ENCODE measurements at places on chromosomes 13 and 19.

GRCh38 chr19:4328243-4328990, 10.2 kb downstream of the STAP2 start:
- no peak for DNase-seq

GRCh38 chr19:32129141-32129540, 216.3 kb upstream of the ZNF507 start:
- DNase-seq: no peak

DNA sequence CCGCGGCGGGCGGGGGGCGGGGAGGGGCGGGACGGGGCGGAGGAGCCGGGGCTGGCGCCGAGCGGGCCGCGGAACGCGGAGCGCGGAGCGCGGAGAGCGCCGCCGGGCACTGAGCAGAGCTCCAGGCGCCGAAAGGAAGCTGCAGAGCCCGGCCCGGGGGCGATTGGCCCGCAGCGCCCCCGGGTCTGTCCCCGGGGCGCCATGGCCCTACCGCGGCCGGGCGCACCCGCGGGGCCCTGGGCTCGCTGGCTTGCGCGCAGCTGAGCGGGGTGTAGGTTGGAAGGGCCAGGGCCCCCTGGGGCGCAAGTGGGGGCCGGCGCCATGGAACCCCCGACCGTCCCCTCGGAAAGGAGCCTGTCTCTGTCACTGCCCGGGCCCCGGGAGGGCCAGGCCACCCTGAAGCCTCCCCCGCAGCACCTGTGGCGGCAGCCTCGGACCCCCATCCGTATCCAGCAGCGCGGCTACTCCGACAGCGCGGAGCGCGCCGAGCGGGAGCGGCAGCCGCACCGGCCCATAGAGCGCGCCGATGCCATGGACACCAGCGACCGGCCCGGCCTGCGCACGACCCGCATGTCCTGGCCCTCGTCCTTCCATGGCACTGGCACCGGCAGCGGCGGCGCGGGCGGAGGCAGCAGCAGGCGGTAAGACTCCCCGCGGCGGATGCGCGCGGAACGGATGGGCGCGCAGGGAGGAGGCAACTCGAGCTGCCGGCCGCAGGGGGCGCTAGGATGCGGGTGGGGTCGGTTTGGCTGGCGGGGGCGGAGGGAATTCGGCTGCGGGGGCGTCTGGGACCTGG, at the start of gene PDE4A:
Gene PDE4A (plus strand): TSS at position 95 of the 796 bp plus-strand sequence. CDS start 227 bp downstream, at position 322.
- DNase-seq: no peak

- no peak for DNase-seq
These were observed 55.7 kb upstream of the ABCC4 start for GRCh38 chr13:95356916-95357315.

GRCh38 chr13:112741185-112741755, 51.4 kb downstream of the ATP11A start:
- no peak for DNase-seq

- DNase-seq: no peak
These were observed 3.5 kb downstream of the LYPD5 start for GRCh38 chr19:43798546-43799409.

DNA sequence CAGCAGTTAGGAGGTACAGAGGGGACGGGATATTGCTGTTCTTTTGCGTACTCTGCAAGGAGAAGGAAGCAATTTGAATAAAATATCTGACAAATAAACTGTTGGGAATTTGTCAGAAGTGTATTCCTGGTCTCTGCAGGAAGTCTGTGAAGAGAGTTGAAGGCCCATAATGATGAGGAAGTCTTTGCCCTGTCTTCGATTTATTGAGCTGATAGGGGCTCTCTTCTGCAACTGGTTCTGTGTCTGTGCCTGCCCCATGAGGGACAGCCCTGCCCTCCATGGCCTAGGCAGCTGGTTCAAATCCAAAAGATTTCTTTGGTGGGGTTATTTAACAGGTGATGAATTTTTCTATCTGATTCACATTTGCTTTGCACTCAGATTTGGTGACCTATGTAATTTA, 339.7 kb upstream of the EDNRB start:
- DNase-seq: no peak

DNA sequence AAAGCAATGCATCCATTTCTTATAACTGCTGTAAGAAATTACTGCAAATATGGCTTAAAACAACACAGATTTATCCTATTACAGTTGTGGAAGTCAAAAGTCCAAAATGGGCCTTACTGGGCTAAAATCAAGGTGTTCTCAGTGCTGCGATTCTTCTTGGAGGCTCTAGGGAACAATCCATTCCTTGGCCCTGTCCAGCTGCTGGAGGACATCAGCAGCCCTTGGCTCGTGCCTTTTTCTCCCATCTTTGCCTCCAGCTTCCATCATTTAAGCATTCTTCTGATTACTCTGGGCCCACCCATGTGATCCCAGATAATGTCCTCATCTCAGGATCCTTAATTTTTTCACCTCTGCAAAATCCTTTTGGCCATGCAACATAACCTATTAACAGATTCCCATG, 607.1 kb downstream of the DCT start:
- DNase-seq: no peak

GRCh38 chr19:2026770-2027169, 11.3 kb upstream of the BTBD2 start:
- DNase-seq: no peak

GRCh38 chr19:35963514-35963913, 27.3 kb downstream of the LRFN3 start:
- DNase-seq: no peak

GRCh38 chr19:40543029-40543597, 33.6 kb upstream of the SHKBP1 start:
- DNase-seq: no peak

DNA sequence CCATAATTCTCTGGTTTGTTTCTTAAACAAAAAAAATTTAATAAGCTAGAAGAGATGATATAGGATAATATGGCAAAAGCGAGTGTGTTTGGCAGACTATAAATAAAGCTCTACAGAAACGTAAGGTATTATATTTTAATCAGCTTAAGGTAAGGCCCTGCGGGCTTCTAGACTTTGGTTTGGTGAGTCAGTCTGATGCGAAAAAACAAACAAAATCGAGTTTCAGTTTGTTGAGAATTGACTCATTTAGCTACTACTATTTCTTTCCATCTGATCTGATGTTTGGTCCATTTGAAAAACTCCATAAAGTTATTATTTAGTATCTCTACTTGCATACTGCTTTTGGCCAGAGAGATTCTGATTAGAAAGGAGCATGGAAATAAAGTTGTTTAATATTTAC, 138.0 kb downstream of the MIPEP start:
- no peak for DNase-seq

DNA sequence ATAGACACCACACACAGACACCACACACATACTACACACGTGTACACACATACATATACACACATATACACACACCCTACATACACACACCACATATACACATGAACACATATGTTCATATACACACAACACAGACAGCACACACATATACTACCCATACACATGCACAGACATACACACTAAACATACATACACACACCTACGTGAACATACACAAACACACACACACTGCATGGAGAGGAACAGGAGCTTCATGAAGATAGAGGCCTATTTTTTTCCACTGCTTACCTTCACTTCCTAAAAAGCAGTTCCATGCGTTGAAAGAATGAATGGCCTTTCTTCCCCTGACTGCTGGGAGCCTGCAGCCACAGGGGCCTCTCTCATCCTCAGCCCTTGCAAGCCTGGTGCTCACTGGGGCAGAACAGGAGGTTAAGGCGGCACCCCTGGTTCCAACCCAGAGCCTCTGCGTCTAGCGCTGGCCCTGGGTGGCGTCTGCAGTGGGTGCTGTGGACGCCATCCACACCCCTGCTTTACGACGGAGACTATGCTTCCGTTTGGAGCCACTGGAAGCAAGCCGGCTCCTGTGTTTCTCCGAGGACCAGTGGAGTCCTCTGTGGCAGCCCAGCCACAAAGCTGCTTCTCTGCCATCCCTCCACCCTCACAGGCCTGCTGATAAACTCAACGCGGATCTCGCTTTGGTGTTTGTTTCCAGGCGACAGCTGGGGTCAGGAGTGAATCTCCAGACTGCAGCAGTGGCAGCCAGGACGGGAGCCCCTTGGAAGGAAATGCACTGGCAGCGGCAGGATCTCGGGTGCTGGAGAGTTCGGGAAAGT, 1.9 kb upstream of the RASA3 start:
- no peak for DNase-seq

- DNase-seq: no peak
These were observed 3.2 kb upstream of the IFNL4 start for GRCh38 chr19:39251846-39252245.

GRCh38 chr13:98493042-98493712, 83.7 kb downstream of the STK24 start:
- no peak for DNase-seq

- DNase-seq: peak; percentile 9
These were observed at the start of gene GSX1 for GRCh38 chr13:27792393-27793218. Gene GSX1, plus strand, starts transcription at chr13:27792483. Its CDS starts 208 bp downstream, at chr13:27792691.

DNA sequence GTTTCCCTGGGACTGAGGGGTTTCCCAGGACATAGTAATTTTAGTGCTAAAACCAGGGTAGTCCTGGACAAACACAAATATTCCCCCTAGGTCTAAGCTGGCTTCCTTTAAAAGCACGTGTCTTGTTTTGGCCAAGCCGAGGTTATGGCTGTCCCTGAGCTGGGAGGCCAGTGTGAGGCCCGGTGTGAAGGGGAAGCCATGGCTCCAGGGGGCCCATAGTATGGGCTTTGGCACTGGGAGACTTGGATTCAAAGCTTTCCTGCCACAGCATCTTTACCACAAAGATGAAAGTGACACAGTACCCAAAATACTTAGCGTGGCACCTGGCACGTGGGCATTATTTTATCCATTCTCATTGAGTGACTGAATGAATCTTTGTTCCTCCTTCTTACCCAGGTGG, 345.2 kb downstream of the ZNF536 start:
- DNase-seq: no peak

- DNase-seq: no peak
These were observed 19.3 kb downstream of the DPF1 start for GRCh38 chr19:38204728-38205127.

- DNase-seq: peak; percentile 34
These were observed 641 bp upstream of the SOX21 start for GRCh38 chr13:94712812-94713560.

DNA sequence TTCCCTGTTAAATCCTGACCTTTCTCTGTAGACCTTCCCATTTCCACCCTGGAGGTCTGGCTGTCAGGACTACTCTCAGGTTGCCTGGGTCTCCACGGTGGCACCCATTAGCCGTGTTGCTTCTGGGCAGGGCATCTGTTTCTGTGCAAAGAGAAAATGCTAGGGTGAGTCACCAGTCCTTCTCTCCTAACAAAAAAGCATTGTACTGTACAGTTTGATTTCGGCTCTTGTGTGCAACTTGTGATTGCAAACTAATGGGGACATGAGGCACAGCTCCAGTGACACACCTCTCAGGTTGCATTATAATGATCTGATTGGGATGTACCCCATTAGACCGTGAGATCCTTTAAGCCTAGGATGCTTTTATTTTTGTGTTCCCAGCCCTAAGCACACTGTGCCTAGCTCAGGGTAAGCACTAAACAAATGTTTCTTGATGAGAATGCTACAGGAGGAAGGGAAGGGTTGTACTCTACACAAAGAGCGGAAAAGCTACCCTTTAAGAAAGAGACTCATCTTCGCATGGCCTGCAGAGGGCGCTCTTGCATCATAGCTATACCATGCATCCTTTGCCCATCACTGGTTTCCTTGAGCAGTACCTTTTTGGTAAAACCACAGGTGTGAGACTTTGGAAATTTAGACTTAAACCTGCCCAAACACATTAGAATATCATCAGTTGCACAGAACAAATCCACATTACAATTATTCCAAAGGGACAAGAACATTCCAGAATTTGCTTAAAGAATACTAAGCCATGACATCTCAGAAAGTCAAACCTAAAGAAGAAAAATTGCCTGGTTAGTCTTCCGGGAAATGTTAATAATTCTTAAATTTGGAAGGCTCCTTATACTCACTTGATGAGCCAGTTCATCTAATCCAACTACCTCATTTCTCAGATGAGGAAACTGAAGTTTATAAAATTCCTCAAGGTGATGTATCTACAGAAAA, 20.3 kb upstream of the TRIM13 start:
- DNase-seq: peak; percentile 63

DNA sequence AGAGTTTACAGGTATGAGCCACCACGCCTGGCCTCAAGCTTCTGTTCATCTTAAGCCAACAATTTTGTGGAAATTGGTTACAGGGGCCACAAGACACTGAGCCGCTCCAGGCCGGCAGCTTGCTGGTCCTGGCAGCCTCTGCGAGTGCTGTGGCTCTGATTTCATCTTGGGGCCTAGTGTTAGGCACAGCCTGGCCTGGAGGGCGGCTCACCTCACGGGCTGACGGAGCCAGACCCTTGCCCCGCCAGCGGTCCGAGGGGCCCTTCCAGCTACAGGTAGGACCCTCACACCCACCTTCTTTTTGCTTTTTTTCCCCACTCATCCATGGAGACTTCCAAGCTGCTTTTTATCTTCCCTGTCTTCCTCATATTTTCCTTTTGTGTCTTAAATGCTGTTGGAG, 8.6 kb downstream of the ZNF544 start:
- no peak for DNase-seq

DNA sequence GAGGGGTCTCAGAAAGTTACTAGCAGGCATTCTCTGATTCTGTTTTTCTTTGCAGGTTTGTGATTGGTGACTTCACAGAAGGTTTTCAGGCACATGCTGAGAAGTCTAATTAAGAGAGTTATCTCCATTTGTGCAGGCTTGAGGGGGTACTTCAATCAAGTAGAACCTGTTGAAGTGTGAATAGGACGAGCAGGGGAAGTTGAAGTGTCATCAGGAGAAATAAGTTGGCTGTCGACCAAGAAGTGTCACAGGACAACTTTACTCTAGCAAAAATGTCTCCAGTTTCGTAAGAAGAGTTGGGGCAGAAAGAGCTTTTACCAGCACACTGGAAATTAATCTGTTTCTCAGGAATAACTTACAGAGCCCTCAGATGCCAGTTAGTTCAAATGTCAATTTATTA, 576.5 kb upstream of the SLITRK5 start:
- peak; percentile 46 for DNase-seq
